Neural progenitor cell (in vitro differentiated cells): ENCODE measurements at places on chromosomes 16 and 17.
A peak's percentile ranks its signal among the peaks of the same experiment; 100 is the strongest.

DNA sequence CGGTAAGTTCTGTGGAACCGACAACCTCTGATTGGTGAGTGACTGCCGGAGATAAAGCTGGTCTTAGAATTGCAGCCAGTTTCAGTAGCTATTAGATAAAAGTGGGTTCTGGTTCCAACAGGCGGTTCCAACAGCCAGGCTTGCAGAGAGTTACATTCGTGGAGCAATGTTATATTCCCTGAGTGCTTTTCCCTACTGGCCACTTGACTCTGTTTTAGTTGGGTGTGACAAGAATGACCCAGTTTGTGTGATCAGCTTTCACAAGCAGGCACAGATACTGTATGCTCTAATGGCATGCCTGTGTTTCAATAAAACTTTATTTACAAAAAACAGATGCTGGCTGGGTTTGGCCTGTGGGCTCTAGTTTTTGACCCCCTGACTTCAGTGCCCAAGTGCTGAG lies 196.6 kb downstream of the SNX29 start:
- DNase-seq, result no peak

- DNase-seq, result no peak
Observed at GRCh38 chr17:50632637-50633036, 2.0 kb upstream of the ABCC3 start.

DNA sequence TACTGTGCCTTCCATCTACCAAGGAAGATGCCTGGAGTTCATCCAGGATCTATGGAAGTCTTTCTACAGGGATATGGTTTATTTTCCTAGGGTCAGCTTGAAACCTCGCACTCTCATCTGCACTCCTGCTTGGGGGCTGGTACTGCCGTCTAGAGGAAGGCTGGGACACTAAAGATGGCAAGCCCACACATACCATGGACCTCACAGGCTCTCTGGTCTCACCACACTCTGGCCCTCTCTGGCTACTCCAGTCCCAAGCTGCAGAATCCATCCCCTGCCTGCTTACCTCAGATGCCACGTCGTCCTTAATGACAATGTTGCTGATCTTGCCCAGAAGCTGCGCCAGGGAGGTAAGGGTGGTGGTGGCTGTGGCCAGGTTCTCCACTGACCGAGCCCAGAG lies 2.1 kb upstream of the UNC119 start:
- no peak for DNase-seq

DNA sequence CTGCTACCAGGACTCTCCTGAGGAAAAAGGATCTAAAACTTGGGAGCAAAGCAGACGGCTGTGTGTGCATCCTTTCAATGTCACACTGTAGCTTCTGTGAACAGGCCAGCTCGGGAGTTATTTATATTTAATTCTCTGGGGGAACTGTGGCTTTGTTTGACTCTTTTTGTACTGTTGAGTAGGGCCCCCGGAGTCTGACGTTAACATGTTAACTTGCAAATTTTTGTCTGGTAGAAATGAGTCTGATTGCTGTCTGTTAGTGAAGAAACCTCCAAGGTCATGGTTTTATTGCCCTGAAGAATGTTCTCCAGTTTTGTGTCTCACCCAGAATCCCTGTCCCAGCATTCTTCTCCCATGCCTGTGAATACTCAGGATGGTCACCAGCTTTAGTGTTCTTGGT lies 14.2 kb upstream of the KCNG4 start:
- DNase-seq, result no peak

GRCh38 chr16:16797239-16797638 lies 418.3 kb downstream of the NPIPA7 start:
- DNase-seq, result peak; percentile 59

DNA sequence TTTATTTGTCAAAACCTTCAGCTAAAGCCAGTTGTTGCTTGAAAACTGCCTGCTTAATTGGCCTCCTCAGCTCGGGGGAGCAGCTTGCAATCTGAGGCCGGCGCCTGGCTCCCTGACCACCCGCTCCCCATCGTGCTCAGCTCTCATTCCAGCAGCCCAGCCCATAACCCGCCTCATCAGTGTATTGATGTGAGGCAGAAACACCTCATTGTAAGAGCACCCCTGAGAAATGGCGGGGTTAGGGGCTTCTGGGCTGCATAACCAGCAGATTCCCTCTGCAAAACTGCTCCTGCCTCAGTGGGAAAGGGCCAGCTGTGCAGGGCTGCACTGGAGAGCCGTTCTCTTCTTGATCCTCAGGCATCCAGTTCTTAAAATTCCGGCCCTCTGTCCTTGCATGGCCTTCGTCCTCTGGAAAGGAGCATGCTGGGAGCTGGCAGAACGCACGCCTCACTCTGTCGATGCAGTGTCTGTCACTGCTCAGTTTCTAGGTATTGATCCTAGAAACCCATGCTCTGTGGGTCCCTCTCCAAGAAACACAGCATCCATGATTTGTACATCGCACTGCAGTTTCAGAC lies 113.8 kb upstream of the CHMP6 start:
- no peak for DNase-seq

DNA sequence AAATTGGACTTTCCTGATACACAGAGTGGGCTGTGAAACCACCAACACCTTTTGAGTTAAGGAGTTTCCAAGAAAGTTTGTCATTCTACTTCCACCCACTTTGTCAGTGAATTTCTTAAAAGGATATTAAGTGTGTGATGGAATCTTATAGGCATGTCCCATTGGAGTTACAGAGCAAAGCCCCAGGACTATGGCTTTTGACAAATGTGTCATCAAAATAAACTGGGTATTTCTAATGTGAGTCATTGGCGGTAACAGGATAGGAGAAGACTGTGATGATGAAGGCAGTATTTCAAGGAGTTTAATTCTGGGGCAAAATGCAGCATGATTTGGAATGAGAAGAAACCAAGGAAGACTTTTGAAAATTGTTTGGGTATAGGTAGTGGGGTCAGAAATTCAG lies 1013.8 kb upstream of the EEF2KMT start:
- DNase-seq, result no peak

DNA sequence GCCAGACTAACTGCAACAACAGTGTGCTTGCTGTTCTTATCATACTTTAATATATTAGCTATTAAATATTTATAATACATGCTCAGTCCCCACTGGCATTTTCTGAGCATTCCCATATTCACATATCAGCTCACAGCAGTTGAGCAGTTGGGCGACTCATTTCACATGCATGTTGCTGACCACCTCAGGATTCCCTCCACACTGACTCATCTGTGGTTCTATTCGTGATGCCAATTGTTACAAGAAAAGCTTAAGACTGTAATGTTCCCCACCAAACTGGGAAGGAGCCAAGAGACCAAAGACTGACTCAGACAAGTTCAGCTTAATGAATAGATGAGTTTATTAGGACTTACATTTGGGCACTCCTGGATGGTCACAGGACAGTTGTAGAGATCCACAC lies 100.3 kb upstream of the KIF2B start:
- DNase-seq, result no peak

GRCh38 chr17:49779739-49780231 lies 8.7 kb upstream of the KAT7 start:
- DNase-seq, result peak; percentile 15

DNA sequence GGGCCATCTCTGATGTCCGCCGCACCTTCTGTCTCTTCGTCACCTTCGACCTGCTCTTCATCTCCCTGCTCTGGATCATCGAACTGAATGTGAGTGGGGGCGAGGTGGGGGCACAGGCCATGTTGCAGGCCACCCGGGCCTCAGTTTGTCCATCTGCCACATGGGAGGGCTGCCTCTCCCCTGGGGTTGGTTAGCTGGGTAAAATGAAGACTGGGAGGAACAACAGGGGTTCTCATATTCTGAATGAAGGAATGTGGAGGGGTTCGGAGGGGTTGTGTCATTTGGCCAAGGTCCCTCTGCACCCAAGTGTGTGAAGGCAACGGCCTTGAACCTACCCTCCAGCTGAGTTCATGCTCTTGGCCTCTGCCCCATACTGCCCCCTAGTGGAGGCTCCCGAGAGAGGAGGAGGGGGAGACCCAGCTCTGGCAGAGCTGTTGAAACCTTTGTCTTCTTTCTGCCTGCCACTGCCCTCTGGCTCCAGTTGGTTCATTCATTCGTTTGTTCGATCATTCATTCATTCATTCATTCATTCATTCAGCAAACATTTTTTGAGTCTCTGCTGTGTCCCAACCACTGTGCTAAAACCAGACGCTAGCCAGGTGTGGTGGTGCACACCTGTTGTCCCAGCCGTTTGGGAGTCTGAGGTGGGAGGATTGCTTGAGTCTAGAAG lies 11.4 kb upstream of the TCAP start:
- DNase-seq, result no peak

DNA sequence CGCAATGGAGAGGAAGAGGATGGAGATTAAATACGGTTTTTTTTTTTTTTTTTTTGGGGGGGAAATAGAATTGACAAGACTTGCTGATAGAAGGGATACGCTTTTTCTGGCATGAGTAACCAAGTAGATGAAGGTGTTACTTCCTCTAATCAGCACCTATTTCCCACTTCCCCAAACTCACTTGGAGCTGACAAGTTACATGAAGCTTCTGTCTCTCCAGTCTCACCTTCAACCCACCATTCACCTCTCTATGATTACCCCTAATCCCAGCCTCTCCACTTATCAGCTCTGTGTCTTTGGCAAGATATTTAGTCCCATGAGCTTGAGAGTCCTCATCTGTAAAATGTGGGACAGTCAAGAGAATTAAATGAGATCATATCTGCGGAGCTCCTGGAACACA lies 185.9 kb upstream of the HS3ST3A1 start:
- DNase-seq, result no peak

DNA sequence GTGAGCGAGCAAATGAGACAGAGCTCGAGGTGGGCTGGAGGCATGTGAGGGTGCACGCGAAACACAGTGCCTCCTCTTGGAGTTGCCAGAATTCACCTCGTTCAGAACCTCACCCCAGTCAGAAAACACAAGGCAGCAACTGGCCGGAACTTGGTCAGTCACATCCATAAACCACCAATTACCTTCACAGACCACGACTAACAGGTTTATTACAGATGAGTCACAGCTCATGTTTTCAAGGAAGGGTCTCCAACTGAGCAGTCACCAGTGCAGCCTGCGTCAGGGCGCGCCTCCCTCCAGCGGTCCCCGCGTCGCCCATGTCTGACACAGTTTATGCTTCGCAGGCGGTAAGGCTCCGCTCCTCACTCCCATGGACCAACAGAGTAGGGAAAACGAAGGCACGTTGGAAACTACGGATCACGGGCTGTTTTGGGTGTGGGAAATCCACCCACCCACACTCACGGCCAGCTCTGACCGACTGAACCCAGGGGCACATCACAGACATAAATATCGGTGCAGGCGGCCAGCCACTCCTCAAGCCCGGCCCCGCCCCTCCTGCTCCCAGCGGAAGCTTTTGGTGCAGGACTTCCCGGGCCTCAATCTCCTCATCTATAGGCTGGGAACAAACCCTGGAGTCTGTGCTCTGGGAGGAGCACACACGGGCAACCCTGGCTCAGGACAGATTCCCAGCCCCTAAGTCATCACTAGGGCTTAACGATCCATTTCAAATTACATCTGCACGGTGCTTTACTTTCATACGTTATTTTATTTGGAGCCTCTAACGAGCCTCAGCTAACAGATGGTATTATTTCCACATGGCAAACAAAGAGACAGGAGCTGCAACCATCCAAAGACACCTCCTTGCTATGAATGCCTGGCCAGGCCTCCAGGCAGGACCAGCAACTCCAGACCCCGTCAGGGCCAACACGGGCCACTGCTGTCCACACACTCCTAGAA lies 126.3 kb downstream of the ZNF778 start:
- no peak for DNase-seq

- peak; percentile 52 for DNase-seq
Observed at GRCh38 chr17:40791787-40792436, 7.8 kb downstream of the KRT28 start.

DNA sequence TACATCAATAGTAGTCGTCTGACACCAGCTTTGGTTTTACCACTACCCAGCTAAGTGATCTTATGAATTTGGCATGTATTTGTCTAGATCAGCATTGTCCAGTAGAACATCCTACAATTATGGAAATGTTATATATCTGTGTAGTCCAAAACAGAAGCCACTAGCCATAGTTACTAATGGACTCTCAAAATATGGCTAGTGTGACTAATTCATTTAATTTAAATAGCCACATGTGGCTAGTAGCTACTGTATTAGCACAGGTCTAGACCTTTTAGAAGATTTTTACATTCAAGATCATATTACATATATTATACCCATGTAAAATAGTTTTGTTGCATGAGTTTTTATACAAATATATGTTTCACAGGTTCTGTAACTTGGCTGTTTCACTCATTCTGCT lies 27.0 kb upstream of the NFAT5 start:
- DNase-seq, result no peak

- DNase-seq, result no peak
Observed at GRCh38 chr16:10558305-10558704, 22.1 kb downstream of the EMP2 start.

- no peak for DNase-seq
Observed at GRCh38 chr17:32793841-32794240, 83.1 kb downstream of the MYO1D start.

- peak; percentile 87 for DNase-seq
Observed at GRCh38 chr17:74737299-74738050, 419 bp downstream of the RAB37 start.

DNA sequence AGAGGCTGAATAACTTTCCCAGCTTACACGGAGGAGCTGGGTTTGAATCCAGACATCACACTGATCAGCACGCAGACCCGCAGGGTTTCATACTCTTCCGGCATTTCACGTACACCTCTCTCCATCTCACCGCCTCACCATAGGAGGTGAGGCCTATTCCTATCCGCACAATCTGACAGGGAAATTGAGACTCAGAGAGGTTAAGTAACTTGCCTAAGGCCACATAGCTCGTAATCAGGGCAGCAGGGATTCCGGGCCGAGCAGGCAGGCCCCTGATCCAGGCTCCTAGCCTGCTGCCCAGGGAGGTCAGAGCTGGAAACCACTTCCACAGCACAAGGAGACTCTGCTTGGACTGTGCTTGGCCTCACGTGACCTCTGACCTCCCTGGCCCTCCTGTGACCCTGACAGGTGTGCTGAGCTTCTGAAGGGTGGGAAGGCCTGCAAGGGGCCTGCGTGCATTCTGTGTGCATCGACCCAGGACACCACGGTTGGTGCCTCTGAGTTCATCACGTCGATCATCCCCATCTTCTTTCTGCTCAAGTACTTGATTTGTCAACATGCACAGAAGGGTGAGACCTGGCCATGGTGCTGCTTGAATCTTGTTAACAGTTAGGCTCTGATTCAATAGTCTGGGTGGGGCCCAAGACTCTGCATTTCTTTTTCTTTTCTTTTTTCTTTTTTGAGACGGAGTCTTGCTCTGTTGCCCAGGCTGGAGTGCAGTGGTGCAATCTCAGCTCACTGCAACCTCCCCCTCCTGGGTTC lies 4.7 kb downstream of the CEP295NL start:
- DNase-seq, result no peak

GRCh38 chr16:54412777-54413455 lies 126.3 kb upstream of the IRX3 start:
- no peak for DNase-seq

DNA sequence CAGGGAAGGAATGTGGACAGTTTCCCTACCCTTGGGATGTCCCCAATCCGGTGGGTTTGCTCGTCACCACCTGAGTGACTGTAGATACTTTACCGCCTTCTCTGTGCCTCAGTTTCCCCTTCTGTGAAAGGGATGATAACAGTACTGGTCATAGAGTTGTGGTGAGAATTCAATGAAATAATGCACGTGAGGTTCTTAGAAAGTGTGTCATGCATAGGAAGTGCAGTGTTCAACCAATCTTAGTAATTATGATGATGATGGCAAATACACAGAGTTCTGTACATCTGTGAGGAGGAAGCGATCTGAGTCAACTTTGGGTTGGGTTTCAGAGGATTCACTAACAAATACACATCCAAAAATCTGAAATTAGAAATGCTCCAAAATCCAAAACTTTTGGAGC lies 114.6 kb upstream of the HS3ST2 start:
- DNase-seq, result no peak

GRCh38 chr17:55426851-55427586 lies 5.4 kb upstream of the MMD start:
- no peak for DNase-seq

- DNase-seq, result peak; percentile 76
Observed at GRCh38 chr16:54939510-54940278, 9.0 kb downstream of the IRX5 start.
